ENCODE measurements at places on chromosomes 5 and 9.

DNA sequence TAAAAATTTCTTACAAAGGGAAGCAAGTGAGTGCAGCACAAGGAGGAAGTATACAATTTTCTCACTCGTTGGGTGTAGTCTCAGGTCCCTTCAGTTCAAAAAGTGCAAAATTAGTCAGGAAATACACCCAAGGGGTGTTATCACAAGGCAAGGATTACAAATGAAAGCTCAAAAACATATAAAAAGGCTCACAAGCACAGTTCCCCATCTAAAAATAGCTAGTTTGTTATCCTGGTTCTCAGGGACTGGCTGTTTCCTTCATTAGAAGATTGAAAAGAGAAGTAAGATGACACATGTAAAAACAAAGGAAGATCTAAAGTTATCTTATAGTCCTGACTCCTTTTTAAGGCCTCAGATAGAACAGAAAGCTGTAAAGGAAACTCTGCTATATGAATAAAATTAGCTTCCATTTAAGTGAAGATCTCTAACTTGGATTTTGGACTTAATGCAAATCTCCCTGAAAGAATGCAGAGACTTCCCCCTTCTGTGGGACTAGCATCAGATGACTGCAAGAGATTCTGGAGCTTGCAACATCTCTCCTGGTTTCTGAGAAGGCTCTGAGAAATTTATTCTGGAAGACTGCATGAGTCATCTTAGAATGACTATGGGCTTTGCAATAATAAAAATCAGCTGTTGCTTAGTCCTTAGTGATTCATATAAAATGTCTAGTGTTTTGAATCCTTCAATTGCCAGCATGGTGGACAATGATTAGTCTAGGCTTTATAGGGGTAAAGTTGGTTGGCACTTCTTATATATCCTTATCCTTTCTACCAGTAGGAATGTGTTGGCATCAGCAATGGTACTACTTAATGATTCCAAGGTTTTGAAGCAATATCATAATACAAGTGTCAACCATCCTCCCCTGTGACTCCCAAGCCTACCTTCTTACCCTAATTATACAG is 25.4 kb downstream of the DAB2 start:
- DNase-seq: peak; percentile 99

DNA sequence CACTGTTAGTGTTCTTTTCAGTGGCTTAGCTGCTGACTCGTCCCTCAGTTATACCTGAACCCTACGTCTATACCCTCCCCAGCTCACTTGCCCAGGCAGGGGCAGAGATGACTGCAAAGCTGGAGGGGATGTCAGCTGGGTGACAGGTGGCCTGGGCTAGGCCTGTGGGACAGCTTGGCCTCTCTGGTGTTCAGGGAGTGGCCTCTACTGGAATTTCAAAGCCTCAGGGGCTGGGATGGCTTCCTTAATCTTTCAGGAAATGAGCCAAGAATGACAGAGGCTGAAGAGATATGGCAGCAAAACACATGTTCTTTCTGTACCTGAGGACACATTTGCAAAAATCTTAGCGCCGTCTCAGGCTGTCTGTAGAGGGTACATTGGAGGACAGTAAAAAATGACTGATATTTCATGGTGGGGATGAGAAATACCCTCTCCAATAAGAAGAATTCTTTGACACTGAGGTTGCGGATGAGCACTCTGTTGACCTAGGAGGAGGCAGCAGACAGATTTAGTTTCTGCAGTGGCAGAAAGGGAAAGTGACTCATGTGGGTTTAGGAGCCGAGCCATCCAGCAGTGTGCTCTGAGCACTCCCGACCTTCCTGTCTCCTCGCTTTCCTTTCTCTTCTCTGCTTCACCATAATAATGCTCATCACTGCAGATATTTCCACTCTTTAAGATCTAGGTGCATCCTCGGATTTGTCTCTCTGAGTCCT is 54.4 kb downstream of the ENTREP1 start:
- no peak for DNase-seq

DNA sequence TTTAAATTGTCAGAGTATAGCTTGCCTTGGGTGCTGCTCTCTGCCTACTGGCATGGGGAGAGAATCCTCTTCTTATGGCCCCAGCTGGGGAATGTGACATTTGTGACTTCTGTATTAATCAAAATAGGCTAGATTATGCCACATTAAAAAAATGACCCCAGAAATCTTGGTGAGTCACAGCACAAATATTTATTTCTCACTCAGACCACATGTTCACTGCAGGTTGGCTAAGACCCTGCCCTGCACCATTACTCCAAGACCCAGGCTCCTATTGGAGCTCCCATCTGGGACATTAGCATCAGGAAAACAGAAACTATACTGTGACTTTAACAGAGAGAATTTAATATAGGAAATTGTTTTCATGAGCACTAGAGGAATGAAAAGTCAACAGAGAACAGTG is 16.6 kb upstream of the WHRN start:
- no peak for DNase-seq

DNA sequence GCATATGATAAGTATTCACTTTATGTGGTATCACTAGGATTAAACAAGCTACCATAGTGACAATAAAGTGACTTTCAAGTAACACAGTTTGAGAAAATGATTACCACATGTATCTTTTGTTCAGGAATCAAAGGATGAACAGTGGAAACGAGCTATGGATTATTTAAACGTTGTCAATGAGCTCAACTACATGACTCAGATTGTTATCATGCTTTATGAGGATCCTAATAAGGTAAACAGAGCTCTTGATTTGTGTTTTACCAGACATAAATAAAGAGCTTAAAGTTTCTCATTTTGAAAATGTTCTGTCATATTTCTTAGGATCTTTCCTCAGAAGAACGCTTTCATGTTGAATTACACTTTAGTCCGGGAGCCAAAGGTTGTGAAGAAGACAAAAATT is 57.4 kb downstream of the PPIP5K2 start:
- DNase-seq: no peak
